Left lung (tissue), 14 donors: ENCODE measurements at places on chromosomes 6 and 20.

DNA sequence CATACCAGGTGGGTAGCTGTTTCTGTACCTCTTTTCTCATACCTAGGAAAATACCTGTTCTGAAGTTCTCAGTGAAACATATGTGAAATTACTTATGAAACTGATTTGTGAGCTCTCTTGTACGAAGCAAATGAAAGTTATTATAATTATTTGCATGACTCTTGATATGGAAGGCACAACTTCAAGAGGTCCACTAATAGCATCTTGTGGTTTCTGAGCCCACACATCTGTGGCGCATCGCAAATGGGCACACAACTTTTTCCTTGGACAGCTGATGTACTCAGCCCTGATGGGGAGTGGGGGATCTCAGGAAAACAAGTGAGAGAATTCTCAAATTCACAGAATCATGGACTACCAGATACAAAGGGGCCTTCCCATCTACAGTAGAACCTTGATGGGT is 432.3 kb downstream of the CD83 start:
- DNase-seq, result no peak

- DNase-seq, result no peak
Measured at GRCh38 chr6:50965495-50965894, 146.8 kb downstream of the TFAP2B start.

GRCh38 chr6:168559574-168560098 is 118.7 kb downstream of the SMOC2 start:
- DNase-seq, result no peak

GRCh38 chr6:139943391-139943790 is 568.9 kb upstream of the CITED2 start:
- DNase-seq, result no peak

DNA sequence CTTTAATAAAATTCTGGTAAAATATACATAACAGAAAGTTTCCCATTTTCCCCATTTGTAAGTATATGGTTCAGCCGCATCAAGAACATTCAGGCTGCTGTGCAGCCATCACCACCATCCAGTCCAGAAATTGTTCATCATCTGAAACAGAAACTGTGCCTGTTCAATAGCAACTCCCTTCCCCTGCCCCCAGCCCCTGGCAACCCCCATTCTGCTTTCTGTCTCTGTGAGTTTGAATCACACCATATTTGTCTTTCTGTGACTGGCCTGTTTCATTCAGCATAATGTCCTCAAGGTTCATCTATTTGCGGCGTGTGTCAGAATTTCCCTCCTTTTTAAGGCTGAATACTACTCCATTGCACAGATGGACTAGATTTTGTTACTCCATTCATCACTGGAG is 19.1 kb downstream of the VSTM2L start:
- DNase-seq, result no peak

DNA sequence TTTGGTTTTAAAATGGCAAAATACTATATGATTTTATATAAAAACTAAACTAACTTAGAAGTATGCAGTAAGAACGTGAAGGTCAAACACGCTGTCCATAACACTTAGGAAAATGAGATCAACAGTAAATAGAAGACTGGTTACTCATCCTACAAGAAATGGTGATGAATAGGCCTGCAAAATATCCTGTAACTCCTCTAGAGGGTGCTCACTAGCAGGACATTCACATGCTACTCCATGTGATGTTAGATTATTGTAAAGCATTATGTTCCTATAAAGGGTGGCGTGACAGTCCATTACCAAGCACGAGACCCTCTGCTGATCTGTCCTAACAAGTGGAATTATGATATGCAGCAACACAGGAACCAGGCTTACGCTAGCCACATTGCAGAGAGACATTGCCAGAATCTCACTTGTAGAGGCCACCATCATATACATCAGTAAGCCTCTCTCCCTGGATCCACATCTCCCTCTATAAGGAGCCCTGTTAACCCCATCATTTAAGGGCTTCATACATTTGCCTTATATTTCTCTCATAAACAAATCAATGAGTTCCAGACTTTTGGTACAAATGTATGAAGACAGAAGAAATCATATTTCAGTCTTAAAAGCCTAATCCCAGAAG is 18.0 kb upstream of the DEFB129 start:
- peak; percentile 57 for DNase-seq

- no peak for DNase-seq
Measured at GRCh38 chr20:17940224-17940971, 28.2 kb downstream of the SNX5 start.

GRCh38 chr20:57509665-57510237 is 15.2 kb downstream of the CTCFL start:
- no peak for DNase-seq

DNA sequence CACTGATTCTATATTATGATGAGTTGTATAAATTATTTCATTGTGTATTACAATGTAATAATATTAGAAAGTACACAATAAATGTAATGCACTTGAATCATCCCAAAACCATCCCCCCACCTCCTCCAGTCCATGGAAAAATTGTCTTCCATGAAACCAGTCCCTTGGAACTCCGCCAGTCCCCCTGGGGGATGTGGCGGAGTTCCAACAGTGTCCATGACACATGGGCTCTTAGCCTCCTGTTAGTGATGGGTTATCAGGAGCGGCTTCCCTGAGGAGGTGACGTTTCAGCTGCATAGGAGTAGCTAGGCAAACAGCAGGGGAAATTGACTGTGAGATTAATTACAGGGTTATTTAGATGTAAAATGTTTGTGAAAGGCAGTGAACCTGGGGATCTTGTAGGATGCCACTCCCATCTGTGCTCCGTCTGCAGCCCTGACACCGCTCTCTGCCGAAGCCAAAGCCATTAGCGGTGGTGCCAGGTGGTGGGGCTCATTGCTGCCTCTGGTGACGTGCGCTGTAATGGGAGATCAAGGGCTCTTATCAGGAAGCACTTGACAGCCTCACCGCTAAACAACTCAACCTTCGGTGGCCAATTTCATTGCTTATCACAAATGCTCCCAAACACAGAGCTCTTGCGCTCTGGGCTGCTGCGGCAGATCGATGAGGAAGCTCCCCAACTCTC is 81.6 kb upstream of the MC3R start:
- DNase-seq, result no peak

- peak; percentile 84 for DNase-seq
Measured at GRCh38 chr6:119077643-119078375, 655 bp downstream of the FAM184A start.

GRCh38 chr6:22363714-22364239 is 66.9 kb upstream of the PRL start:
- DNase-seq, result no peak

GRCh38 chr6:15580326-15580725 is 82.5 kb downstream of the DTNBP1 start:
- DNase-seq, result no peak

GRCh38 chr6:104859225-104860146 is at the start of gene HACE1:
HACE1 (minus strand) TSS chr6:104859919; CDS start chr6:104859642, 277 bp downstream.
- DNase-seq, result peak; percentile 93

DNA sequence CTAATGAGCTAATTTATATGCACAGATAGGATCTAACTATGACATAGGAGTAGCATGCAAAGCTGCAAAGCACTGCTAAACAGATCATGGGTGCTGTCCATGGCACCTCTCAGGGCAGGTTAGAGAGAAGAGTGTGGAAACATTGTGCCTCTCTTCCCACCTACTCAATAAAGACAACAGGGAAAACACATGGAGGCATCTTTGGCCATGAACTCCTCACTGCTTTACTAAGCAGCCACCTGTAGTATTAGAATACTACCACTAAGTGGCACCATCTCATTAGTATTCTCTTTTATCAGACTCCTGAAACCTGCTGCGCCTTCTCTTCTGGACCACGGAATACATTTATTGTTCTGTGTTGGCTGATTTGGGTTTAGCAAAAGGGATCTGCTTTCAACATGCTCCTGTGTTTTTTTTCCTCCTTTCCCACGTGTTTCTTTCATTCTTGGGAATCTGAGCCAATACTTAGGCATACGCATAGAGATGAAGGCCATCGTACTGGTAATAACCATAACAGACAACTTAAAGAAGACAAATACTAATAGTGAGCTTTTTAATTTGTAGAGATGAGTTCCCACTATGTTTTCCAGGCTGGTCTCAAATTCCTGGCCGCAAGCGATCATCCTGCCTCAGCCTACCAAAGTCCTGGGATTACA is 9.4 kb upstream of the HDDC2 start:
- peak; percentile 71 for DNase-seq

- DNase-seq, result no peak
Measured at GRCh38 chr20:17584689-17585088, 14.8 kb downstream of the DSTN start.
